Kidney (tissue), 22 donors: ENCODE measurements at places on chromosomes 12 and 14. TPM values are rescaled to one million over a fixed set of nuclear protein-coding genes. Genes with fewer than 3 reads are reported as not detected.
A peak's percentile ranks its signal among the peaks of the same experiment; 100 is the strongest.

- no peak for DNase-seq
Observed at GRCh38 chr14:56708704-56709103, 101.6 kb downstream of the OTX2 start.

GRCh38 chr12:109092497-109093021 is 713 bp downstream of the ALKBH2 start:
- DNase-seq: no peak

DNA sequence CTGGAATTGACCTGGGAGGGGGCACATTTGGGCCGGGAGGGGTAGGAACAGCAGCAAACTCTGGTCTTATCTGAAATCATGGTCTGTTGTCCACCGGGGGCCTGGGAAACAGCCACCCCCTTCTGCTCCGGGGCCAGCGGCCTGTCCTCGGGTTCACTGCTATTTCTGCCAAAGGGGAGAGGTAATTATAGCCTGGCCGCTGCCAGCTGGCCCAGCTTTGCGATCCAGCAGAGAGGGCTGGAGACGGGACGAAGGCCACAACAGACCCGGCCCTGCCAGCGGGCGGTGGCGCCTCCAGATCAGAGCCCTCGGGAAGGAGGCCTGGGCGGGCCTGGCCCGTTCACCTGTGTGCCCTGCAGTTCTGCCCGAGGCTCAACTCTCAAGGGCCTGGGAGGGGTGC is at the start of gene C14orf180:
Gene C14orf180 (plus strand): TSS at position 258 of the 400 bp plus-strand sequence. CDS start 6,667 bp downstream, outside the sequence.
- DNase-seq: no peak

- DNase-seq: no peak
Observed at GRCh38 chr12:120276734-120277133, 11.2 kb upstream of the PXN start.

- DNase-seq: no peak
Observed at GRCh38 chr14:99241325-99242010, 30.5 kb downstream of the BCL11B start.

Gene HRK
- 5.0 TPM for total RNA-seq

- no peak for DNase-seq
Observed at GRCh38 chr14:90379106-90379505, 17.7 kb upstream of the CALM1 start.

GRCh38 chr14:56378475-56378877 is 201.1 kb upstream of the TMEM260 start:
- no peak for DNase-seq

DNA sequence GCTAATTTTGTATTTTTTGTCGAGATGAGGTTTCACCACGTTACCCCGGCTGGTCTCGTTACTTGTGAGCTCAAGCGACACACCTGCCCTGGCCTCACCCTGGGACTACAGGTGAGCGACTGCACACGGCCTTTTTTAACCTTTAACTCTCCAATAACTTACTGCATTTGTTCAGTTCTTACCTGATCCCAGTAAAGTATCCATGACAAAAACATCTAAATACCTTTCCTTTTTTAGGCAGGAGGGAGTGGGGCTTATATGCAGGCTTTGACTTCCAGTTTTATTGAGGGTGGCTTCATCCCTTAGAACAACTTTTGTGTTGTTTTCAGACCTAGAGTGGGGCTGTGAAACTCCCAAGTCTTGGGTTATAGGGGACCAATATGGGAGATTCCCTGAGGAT is 68.3 kb downstream of the DENND5B start:
- DNase-seq: no peak

DNA sequence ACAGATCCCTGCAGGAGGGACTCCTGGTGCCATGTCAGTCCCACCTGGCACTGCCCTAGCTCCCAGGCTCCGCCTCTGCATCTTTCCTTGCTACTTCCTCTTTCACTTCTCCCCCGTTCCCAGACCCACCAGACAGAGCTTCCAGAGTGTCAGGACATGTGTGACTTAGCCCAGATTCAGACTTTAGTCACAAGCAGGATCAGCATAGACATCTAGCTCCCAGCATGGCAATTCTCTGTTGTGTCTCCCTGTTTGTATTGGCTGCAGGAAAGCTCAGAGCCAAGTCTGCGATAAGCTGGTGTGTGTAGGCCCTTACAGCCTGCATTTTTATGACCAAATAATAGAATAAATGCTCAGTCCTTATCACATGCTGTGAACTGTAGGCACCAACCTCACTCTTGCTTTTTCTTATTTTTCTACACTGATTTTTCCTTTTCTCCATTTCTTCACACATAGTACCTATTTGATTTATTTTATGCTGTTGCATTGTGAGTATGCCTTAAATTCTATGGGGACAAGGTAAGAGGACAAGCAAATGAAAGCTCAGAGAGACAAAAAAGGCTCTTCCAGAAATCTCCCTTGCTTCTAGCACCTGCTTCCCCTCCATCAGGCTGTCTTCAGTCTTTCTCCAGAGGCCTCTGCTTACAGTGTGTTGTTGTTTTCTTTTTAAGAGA is 5.9 kb downstream of the DHRS2 start:
- DNase-seq: no peak

DNA sequence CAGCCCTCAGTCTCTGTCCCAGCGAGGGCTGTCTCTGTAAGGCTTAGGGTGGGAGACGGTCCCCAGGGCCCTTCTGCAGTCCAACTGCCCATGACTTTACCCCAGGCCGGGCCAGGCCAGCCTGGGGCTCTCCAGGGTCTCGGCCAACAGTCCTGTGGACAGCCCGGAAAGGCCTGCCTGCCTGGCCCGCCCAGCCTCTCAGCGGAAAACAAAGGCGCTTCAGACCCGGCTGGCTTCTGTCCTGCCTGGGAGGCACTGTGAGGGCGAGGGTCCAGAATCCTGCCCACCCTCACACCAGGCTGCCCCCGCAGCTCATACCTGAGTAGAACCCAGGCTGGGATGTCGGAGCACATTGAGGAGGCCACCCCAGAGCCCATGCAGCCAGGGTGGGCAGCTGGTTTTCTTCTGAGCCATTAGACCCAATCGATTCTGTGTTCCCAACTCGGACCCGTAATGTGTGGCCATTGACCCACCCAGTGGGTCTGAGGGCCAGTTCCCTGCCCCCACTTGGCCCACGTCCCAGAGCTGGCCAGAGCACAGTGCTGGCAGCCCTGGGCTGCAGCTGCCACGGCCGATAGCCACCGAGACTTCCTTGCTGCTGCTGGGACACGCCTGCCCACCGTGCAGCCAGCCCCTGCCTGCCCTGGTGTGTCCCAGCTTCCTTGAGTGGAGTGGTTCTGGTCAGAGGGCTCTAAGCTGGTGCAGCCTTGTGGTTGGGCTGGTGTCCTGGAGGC is 1.6 kb downstream of the CRIP2 start:
- peak; percentile 92 for DNase-seq

DNA sequence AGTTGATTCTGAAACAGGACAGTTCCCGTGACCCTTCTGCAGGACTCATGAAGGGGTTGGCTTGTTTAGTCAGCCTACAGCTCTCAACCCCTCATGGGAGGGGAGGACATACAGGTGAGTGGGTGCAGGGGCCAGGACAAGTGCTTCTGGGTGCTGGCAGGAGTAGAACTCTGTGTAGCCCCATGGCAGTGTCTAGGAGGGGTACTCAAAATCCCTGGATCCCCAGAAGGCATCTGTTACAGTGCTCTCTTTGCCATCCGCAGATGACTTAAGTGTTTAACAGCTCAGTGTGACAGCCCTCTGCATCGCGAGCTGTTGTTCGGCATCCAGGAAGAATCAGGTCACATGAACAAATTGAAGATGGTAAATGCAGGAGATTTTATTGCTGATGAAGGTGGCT is 91.0 kb downstream of the PIK3C2G start:
- no peak for DNase-seq

Gene SLC11A2
- 90.2 TPM for total RNA-seq

Gene CLEC2A
- total RNA-seq: not detected

DNA sequence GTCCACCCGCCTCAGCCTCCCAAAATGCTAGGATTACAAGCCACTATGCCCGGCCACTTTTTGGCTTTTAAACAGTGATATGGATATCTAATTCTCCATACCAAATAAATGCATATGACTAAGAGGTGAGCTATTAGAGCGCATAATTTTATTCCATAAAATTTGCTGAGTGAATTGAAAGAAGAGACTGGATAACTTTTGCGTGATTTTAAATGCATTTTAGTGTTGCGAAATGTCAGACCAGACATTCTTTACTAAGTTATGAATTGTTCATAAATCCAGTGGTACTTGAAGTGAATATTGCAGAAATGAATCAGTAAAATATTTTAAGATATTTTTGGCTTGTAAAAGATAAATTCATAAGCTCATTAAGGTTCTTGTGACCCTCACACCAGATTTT is 50.9 kb upstream of the DIP2B start:
- no peak for DNase-seq

DNA sequence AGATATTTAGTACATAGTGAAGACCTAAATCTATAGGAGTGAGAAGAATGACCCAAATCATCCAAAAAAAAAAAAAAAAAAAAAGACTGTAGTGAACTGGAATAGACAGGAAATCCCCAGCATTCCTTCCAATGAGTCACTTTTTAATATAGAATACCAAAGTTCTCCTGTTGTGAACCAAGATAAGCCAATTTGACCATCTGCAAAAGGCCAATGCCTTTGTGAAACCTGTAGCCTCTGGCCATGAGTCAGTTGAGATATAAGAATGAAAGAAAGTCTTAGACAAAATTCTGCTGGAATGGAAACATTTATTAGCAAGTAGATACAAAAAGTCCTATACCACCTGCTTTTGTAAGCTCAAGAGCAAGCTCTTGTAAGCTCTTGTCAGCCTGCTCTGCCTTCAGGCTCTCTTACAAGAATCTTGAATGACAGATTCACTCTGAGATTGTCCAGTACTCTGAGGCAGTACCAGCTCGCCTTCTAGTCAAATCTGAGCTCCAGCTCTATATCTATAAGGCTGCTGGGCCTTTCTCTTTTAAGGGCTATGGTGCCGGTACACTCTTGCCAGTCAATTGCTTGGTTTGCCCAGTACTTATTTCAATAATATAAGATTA is 243.0 kb upstream of the TMTC1 start:
- DNase-seq: no peak
